ENCODE measurements at places on chromosomes 1 and 21.

- peak; percentile 97 for DNase-seq
These were observed 11.4 kb downstream of the BTBD19 start for GRCh38 chr1:44819608-44820327.

DNA sequence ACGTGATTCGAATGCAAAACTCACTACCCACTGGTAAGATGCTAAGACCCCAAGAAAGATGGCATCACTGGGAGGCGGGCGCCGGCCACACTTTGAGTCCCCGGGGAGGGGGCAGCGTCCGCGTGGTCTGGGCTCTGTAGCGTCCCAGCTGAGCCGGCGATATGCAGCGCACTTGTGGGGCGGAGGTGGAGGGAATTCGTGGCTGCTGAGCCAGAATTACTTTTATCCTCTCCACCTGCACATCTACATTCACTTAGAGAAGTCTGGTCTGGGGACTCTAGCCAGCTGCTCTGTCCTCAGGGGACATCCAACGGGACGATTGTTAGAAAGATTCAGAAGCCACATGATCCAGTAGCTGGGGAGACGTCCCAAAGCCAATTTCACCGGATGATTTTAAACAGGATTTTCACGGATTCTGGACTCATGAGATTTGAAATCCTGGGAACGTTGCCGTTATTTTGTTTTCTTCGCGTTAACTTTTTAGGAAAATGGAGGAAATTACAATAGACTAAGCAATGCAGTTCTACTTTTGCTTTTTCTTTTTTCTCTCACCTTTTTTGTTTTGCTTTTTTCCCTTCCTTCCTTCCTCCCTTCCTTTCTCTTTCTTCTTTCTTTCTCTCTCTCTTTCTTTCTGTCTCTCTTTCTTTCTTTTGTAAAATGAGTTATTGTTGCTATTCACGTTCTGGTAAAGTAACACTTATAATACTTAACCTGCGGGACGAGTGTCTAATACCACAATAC lies 1.3 kb downstream of the JAM2 start:
- DNase-seq = peak; percentile 75

DNA sequence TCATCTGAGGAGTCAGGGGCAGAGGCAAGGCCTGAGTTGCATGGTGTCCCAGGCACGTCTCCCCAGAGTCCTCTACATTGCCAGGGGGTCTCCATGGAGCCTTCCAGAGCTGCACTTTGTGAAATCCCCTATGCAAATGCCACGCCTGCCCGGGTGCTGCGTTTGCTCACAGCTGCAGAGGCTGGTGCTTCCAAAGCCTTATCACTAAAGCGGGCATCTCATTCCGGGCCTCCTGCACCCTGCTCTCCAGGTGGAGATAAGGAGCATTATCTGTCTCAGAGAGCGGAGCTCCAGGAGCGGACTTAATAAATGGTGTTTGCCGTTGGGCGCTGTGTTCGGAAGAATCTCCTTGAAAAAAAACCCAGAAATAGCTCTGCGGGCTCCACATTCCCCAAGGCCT lies 25.9 kb upstream of the ACTL8 start:
- no peak for DNase-seq

GRCh38 chr1:171785766-171786165 lies 4.3 kb downstream of the METTL13 start:
- no peak for DNase-seq

GRCh38 chr21:42155045-42155855 lies 63.7 kb upstream of the ABCG1 start:
- DNase-seq = no peak

DNA sequence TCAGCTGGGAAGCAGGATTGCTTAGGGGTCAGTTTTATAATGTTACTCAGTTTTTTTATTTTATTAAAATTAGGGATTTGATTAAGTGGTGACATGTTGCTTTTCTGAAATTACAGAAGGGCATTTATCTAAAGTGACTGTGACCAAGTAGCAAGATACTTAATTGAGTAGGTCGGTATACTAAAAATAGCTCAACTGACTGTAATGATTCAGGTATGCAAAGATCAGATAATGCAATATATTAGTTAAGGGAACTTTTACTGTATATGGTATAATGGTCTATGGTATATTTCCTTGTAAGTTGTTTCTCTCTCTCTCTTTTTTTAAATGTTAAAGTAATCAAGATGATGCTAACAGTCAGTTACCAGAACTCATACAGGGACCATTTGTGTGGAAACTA lies 26.2 kb downstream of the RLF start:
- DNase-seq = no peak

- peak; percentile 74 for DNase-seq
These were observed 1.2 kb downstream of the SAMD11 start for GRCh38 chr1:924656-925560.

DNA sequence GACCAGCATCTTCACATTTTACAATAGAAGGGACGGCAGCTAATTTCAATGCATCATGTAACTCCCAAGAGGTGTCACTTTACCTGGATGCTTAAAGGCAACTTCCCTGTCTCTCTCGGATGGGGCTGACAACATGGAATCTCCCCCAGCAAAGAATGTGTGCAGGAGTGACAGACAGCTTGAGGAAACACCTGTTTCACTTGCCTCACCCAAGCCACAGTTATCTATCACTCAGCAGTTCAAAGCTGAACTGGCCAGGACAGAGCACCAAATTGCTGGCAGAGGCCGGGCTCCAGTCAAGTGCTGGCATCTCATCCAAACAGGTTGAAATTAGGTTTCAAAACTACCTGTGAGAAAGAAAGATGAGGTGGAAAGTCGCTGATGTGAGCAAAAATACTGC lies 538.0 kb upstream of the PLXNA2 start:
- no peak for DNase-seq

- no peak for DNase-seq
These were observed 102.8 kb downstream of the CDC7 start for GRCh38 chr1:91603409-91603808.

- DNase-seq = no peak
These were observed 33.5 kb downstream of the ADGRL2 start for GRCh38 chr1:81834268-81834667.

- no peak for DNase-seq
These were observed 16.2 kb downstream of the CACNA1S start for GRCh38 chr1:201096041-201096461.

DNA sequence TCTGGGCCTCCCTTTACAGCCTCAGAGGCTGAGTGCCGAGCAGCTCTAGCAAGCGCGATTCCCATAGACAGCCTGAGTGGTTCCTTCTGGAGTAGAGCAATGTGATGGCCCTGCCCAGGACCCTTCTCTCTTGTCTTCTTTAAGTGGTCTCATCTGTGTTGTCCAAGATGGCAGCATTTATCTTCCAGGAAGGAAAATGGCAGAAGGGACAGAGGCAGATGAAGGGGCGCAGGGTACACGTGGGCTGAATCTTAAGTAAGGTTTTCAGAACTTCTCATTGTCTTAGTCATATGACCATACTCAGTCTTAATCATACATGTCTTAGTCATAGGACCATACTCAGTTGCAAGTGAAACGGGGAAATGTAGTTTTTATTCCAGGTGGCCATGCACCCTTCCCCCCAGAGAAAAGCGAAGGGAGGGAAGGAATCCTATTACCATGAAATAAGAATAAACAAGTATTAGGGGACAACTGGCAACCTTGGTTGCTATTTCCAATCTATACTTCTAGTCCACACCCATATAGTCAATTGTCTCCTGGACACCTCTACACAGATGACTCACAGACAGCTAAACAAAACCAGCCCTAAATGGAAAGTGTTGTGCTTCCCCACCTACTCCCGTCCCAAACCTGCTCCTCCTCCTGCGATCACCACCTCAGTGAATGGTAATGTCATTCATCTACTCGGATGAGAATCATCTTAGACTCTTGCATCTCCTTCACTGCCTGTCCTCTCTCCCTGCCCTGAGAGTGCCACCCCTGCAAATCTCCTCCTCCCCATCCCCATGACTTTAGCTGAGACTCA lies 13.3 kb downstream of the OVAAL start:
- DNase-seq = no peak

DNA sequence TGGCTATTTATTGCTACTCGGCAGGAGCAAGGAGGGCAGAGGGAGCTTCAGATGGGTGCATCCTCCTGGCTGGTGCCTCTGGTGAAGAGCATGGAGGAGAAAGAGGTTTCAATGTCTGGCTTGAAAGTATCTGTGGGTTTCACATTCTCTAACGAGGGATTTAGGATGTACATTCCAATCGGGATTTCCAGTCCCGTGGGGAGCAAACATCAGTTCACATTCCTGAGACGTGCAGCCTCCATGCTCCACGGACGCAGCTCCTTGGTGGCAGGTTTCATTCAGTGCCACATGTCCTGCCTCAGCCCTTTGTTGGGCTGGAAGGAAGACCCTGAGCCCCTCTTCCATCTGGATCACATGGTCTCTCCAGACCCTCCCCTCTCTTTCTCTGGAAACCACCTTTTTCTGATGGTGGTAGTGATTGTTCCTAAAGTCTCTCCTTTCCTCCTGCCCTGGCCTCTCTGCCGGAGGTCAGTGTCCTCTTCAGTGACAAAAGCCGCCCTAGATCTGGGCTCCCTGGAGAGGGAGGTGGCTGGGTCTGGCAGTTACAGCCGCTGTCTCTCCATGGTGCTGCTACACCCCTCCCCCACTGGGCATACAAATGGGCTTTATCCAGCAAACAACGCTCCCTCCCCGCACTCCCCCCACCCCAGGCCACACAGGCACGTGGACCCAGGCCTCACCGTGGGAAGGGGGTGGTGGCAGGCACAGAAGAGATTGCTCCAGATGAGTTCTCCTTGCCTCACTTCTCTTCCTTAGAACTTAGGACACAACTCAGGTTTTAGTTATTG lies 826 bp upstream of the CA14 start:
- peak; percentile 47 for DNase-seq

- no peak for DNase-seq
These were observed 25.3 kb downstream of the PTP4A2 start for GRCh38 chr1:31912839-31913239.

DNA sequence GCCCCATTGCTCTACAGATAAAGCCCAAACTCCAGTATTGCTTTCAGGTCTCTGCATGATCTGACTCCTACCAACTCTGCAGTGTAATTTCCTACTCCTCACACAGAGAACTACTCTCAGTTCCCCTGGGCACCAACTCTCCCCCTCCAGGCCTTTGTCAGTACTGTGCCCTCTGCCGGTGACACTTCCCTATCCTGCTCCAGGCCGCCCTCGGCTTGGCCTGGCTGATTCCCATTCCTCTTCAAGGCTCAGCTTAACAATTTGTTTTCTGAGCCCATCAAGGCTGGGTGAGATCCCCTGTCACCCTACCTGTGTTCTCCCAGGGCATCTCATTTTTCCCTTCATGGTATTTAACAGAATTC lies 2.6 kb downstream of the SLAMF8 start:
- DNase-seq = no peak

GRCh38 chr1:1918901-1919303 lies at the start of gene TMEM52:
TSS of gene TMEM52 (minus strand) at chr1:1919279. CDS start at chr1:1919265, 14 bp downstream.
- DNase-seq = no peak

- DNase-seq = peak; percentile 39
These were observed 131.2 kb downstream of the SLC45A1 start for GRCh38 chr1:8448911-8449661.

DNA sequence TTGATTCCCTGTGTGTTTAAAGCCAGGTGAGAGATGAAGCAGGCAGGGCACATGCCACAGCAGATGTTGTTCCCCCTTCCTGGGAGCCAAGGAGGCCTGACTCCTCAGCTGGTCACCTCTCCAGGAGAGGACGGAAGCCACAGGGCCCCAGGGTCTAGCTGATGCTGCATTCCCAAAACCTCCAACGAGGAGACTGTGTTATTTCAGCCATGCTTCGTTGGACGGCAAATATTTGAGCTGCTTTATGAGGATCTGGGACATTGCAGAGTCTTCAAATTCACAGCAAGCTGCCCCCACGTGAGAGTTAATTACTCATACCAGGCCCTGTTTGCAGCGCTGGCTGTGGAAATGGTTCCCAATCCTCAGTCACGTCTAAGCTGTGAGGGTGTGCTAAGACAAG lies 85.3 kb downstream of the CDC7 start:
- peak; percentile 67 for DNase-seq

DNA sequence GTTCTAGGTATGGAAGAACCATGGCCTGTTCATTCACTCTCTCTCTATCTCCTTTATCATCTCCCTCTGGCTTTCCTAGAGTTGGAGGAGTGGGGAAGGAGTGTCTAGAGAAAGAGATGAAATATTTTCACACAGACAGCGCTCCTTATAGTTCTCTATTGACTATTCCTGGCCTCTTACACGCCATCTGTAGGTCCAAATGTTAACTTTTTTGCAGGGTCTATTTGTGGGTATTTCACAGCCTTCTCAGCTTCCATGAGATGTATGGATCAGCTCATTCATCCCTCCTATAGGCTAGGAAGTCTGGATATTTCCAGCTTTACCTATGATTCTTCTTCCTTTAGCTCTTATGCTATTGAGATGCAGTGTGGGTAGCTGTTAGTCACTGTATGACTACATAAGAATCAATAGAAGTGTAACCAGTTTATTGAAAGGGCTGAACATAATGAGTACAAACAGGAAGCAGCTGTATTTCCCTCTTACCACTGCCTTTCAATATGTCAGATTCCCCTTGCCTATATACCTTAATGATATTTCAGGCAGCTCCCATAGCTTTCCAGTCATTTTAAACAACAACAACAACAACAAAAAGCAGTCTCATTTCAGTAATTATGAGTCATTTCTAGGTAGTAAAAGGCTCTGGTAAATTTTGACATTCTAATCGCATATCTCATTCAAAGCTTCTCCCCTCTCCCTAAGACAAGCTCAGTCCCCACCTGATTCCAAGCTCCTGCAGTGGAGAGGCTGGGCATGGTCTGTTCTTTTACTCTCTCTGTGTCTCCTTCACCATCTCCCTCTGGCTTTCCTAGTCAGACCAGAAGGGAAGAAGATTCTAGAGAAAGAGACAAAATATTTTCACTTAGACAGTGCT lies 149.5 kb downstream of the TTLL7 start:
- DNase-seq = no peak

- no peak for DNase-seq
These were observed 14.6 kb downstream of the COL9A2 start for GRCh38 chr1:40302475-40302874.

DNA sequence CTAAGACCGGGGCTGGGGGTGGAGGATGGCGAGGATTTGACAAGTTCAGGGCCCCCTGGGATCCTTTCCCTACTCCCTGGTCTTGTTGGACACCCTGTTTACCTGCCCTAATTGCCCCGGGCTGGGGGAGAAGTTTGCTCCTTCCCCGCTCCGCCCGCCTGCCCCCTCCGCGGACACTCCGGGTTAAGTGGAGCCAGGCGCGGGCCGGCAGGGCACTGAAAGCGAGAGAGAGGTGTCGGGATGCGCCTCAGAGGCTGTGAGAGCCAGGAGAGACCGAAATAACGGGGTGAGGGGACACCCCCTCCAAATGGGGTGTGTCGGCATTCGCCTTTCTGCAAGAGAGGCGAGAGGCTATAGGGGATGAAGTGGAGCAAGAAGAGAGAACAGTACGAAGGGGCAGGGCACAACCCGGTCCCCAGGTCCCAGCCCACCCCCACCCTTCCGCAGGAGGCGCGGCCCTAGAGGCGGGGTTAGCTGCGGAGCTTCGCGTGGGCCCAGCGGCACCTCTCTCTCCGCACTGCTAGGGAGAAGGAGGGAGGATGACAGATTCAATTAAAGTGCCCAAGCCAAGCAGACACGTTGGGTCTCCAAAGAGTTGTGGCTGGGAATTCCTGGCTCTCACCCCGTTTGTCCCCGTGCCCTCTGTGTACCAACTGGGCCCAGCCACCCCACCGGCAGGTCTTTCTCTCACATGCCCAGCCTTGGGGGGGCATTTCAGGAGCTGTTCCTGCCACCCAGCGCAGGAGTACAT lies 3.8 kb downstream of the EFNA3 start:
- no peak for DNase-seq

Measured in right kidney (tissue), 9 donors.